ENCODE measurements at places on chromosomes 2 and 18.

GRCh38 chr2:73343992-73344391 lies 41.6 kb upstream of the ALMS1 start:
- DNase-seq = no peak

DNA sequence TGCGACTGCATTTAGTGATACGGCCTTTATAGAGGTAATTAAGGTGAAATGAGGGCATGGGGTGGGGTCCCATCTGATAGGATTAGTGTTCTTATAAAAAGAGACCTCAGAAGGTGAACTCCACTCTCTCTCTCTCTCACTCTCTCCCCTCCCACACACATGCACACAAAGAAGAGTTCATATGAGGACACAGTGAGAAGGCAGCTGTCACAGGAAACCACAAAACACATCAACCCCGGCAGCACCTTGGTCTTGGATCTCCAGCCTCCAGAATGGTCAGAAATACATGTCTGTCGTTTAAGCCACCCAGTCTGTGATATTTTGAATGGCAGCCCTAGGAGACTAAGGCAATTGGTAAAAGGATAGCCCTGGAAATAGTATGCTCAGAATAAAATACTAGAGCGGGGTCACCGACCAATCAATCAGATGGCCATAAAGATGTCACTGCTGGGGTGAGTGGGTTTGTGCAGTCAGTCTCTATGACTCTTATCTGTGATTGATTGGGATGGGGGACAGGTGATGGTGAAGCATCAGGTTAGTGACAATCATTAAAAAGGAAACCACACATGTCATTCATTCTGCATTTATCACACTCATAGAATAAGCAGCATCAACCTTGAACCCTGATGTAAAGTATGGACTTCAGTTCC lies 118.9 kb upstream of the POU3F3 start:
- no peak for DNase-seq

DNA sequence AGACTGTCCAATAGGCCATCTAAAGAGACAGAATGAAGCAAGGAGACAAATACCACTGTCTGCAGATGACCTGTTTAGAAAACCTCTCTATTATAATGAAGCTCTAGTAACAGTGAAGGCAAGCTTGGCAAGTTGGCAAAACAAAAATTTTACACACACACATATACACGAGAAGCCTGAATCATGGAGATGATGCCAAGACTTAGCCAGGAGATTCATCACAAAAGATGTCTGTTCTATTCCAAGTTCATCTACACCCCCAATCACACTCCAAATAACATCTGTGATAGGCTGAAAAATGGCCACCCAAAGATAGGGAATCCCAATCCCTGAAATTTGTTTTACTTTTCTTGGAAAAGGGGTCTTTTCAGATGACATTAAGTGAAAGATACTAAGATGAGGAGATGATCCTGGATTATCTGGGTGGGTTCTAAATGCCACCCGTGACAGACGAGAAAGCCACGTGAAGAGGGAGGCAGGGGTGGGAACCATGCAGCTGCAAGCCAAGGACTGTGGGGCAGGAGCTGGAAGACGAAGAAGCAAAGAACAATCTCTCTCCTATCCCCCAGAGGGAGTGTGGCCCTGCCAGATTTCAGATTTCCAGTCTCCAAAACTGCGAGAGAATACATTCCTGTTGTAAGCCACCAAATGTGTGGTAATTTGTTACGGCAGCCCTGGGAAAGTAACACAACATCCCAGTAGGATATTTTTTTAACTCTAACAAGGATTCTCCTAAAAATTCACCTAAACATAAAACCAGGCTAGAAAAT lies 20.0 kb downstream of the HDLBP start:
- no peak for DNase-seq

DNA sequence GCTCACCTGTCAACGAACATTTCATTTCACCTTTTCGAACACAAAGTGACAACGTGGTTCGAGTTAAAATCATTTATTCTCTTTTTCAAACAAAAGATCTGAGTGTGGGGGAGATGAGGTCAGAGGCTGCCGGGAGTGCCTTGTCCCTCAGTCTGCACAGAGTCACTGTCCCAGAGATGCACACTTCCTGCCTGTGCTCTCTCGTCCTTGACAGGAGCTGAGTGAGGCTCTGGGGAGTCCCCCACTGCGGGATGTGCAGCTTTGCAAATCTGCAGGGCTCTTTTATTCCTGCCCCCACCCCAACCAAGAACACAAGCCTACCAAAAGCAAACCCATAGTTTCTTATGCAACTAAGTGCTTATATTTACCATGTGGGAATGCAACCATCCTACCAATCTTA lies 497.8 kb downstream of the EIPR1 start:
- DNase-seq = no peak

DNA sequence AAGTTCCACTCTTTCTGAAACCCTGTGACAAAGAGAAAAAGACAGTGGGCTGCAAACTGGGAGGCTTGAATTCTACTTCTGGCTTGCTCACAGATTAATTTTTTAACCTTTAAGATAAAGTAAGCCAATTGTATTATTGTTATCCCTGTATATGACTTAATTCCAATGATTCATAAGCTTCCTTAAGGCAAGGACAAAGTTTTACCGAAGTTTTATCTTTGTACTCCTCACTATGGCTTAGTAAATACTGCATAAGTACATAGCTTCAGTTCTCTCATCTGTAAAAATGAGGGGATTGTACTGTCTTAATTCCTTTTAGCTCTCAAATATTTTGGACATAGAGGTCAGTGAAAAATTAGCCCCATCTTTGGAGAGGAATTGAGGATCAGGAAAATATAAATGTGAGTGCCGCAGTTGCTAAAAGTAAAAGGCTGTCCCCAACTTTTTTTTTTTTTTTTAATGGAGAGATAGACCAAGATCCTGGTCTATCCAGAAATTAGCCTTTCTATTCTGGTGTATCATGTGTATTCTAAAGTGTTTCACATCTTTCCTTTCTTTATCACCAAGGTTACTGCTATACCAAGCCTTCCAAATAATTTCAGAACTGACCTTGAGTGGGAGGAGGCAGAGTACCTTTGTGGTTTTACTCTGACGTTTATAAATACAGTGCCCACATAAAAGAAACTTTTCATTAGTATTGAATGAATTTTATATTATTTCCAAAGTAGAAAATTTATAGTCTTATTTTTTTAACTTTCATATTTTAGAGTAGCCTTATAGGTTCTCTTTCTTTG lies 13.3 kb downstream of the RELCH start:
- no peak for DNase-seq

- no peak for DNase-seq
Measured at GRCh38 chr2:10185046-10185445, 62.5 kb downstream of the RRM2 start.

GRCh38 chr2:173394091-173394974 lies 39.7 kb downstream of the CDCA7 start:
- DNase-seq = no peak

GRCh38 chr2:199772035-199772976 lies 78.7 kb downstream of the FTCDNL1 start:
- DNase-seq = no peak

DNA sequence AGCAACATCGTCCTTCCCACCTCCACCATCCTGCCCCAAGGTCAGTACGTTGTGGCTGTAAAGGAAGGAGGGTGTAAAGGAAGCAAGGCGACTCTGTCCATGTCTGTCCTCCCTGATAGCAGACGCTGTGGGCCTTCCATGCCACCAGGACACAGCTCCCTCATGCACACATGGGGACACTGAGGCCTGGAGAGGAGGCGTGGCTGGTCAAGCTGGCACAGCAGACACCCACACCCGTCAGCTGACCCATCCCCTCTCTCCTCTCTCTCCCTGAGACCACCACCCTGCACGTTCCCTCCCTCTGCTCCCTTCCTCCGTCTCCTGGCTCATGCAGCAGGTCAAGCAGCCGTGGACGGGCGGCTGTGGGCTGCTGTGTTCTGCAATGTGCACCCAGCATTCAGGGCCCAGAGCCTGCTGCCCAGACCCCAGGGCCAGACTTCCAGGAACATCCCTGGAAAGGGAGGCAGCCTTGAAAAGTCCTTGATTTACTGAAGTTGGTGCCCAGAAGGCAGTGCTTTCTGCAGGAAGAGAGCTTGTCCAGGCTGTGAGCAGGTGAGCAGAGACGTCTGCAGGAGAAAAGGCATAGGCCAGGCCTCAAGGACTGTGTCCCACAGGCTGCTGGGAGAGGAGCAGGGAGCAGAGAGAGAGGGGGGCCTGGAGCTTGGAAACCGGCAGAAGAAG lies 133.6 kb downstream of the DDX1 start:
- no peak for DNase-seq

- no peak for DNase-seq
Measured at GRCh38 chr2:32904074-32904473, 42.7 kb upstream of the LTBP1 start.
